ENCODE measurements at places on chromosomes 3 and 15. TPM values are rescaled to one million over a fixed set of nuclear protein-coding genes. Genes with fewer than 3 reads are reported as not detected.

Gene UMPS
- total RNA-seq, result 38.9 TPM

Gene KIF7
- total RNA-seq, result 1.4 TPM

Gene CCDC54
- not detected for total RNA-seq

Gene SCAANT1
- total RNA-seq, result not detected

Gene SYNPR
- not detected for total RNA-seq

Gene SV2B
- 0.17 TPM for total RNA-seq

Gene NCKIPSD
- 27.7 TPM for total RNA-seq

DNA sequence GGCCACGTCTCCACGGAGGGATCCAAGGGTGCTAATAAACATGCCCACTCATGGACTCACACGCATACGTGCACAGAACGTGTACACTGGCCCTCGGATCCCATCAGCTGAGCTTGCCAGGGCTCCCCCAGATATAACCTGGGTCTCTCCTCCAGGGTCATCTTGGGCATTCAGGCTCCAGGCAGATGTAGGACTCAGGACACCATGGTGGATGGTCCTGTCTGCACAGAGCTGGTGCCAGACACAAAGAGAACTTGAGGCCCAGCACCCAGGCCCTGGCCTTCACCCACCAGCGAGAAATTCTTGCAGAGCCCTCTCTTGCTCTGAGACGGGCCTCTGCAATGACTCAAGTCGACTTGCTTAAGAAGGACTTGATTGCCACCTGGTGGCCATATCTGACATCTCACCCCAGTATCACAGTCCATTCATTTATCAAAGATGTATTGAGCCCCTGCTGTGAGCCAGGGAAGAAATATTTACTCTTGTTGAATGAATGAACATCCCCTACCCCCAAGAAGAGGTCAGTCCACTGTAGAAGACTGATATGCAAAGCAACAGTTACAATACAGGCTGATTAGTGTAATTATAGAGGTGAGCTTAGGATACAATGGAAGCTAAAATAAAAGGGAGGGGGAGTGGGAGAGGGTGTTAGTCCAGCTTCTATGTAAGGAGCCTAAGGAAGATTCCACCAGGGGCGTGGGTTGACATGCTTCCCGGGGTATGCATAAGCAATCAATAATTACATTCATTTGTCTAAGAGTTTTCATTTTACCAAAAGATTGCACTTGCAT is 34.2 kb upstream of the VPS8 start:
- H3K36me3 ChIP-seq, result no peaks in the 10 kb centered on the region
- no peak overlapping the region for H3K4me3 ChIP-seq
- no peaks in the 10 kb centered on the region for H3K4me1 ChIP-seq
- H3K27ac ChIP-seq, result no peak overlapping the region
- DNase-seq, result peak; percentile 86
- peaks cover 27% of the 10 kb centered on the region for H3K27me3 ChIP-seq

DNA sequence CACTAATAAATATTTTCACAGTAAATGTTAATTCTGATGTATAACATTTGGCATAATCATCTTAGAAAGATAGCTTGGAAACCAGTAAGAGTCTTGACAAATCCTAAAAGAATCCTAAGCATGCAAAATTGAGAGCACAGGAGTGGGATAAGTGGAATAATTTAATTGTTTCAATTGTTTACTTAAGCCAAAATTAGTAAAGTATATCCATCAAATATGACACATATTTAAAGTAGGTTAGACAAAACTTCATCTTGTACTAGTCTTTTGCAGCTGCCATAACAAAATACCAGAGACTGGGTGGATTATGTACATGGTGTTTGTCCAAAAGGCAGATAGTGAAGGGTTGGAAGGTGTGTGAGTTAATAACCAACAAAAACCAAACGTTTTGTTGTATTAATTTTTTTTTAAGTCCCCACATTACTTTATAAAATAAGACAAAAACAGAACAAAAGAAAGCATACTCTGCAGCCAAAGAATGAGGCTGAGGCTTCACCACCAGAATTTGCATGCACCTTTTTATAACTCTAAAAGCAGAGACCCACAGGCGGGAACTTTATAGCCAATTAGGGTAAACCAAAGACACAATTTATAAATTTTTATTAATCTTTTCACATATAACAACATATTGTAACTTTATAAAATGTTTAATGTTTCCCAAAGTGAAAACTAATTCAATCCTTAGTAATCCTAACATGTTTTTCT is 41.9 kb upstream of the CD200R1L start:
- no peak overlapping the region for H3K4me3 ChIP-seq
- H3K27ac ChIP-seq, result no peak overlapping the region
- H3K36me3 ChIP-seq, result no peaks in the 10 kb centered on the region
- no peaks in the 10 kb centered on the region for H3K4me1 ChIP-seq

DNA sequence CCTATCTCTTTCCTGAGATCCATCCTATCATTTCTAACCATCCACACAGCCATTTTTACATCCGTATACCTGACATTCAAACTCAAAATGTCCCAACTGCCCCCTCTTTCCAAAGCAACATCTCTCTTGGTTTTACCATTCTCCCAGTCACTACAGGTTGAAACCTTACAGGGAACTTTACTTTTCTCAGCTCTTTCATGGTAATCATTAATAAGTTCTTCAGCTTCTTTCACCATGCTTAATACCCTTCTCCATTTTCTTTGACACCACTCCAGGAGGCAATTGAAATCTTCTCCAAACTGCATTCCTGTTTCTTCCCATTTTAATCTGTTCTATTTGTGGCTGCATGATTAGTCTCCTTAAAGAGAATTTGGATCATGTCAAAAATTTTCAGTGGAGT is 352.5 kb downstream of the GAP43 start:
- no peaks in the 10 kb centered on the region for H3K27me3 ChIP-seq
- DNase-seq, result no peak
- no peak overlapping the region for H3K4me3 ChIP-seq
- H3K27ac ChIP-seq, result no peak overlapping the region
- H3K36me3 ChIP-seq, result no peaks in the 10 kb centered on the region
- H3K4me1 ChIP-seq, result no peaks in the 10 kb centered on the region

DNA sequence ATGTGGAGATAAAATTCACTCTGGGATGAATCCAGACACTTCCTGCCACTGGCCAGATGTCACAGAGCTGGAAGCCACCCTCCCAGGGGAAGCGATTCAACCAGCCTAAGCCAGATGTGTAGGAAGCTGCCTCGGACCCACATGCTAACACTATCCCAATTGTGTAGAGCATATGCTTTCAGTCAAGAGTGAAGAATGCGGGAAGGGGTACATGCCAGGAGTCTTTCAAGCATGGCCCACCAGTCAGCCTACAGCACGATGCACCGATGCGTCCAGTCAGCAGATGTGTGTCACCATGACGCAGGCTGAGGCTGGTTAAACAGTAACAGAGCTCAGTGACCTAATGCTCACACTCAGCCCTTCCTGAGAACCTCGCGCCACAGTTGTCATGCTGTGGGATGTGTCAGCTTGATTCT is 38.8 kb upstream of the BNC1 start:
- no peak for DNase-seq
- no peak overlapping the region for H3K4me3 ChIP-seq
- no peak overlapping the region for H3K27ac ChIP-seq
- peaks cover 31% of the 10 kb centered on the region for H3K27me3 ChIP-seq
- H3K36me3 ChIP-seq, result no peaks in the 10 kb centered on the region

DNA sequence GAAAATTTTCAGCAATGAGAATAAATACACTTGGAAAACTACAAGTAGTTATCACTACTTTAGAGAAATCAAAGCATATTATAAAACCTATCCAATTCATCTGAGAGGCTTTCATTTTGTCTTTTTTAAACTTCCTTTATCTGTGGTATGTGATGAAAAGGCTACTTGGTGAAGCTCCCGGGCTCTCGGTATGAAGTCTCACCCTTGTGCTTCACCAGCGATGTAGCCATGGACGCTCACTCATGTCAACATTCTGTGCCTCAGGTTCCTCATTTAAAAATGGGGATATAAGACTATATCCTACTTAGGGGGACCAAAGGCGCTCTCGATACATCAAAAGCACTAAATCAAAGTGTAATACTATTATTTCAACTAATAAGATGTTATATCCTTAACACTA is 14.9 kb downstream of the SATB1 start:
- no peak for DNase-seq
- peak overlapping the region; percentile 80 for H3K4me3 ChIP-seq
- peaks cover 98% of the 10 kb centered on the region for H3K4me1 ChIP-seq
- peak overlapping the region; percentile 83 for H3K27ac ChIP-seq
- H3K27me3 ChIP-seq, result no peaks in the 10 kb centered on the region
- peaks cover 76% of the 10 kb centered on the region for H3K36me3 ChIP-seq

- DNase-seq, result no peak
- peak overlapping the region; percentile 21 for H3K27ac ChIP-seq
- H3K4me1 ChIP-seq, result peaks cover 35% of the 10 kb centered on the region
- H3K4me3 ChIP-seq, result no peak overlapping the region
- H3K27me3 ChIP-seq, result no peaks in the 10 kb centered on the region
- peaks cover 7% of the 10 kb centered on the region for H3K36me3 ChIP-seq
Measured at GRCh38 chr15:73568564-73569280, 64.5 kb downstream of the NPTN start.

DNA sequence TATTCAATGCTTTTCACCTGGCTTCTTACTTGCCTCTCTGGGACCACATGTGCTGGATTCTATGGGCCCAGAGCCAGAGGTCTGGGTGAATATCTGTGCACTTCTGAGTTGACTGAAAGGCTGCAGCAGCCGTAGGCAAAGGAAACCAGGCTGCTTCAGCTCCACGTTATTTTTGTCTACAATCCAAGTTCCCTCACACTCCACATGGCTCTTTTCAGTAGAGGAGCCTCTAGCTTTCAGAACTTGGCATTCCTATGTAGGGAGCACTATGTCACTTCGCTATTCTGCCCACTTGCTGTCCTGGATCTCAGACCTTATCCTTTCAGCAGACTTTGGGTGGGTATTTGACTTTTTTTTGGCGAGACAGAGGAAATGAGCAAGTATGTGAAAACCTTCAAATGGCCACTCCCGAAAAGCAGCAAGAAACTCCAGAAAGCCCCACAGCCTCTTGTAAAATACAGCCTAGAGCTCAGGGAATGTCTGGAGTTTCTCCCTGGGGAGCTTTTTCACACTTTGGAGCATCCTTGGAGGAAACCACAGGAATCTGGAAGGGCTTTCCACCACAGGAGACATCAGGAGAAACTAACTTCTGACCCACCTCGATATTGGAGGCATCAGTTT is 80.9 kb downstream of the DUT start:
- no peaks in the 10 kb centered on the region for H3K4me1 ChIP-seq
- H3K27me3 ChIP-seq, result no peaks in the 10 kb centered on the region
- no peak overlapping the region for H3K27ac ChIP-seq
- no peaks in the 10 kb centered on the region for H3K36me3 ChIP-seq

- H3K4me1 ChIP-seq, result no peaks in the 10 kb centered on the region
- H3K4me3 ChIP-seq, result no peak overlapping the region
- no peak for DNase-seq
- H3K27me3 ChIP-seq, result no peaks in the 10 kb centered on the region
- no peaks in the 10 kb centered on the region for H3K36me3 ChIP-seq
Measured at GRCh38 chr3:117052395-117052794, 342.8 kb downstream of the TUSC7 start.

All from activated T-cell treated with anti-CD3 and anti-CD28 coated beads, Interleukin-2, amount 50 U/mL, for 72 hours (primary cell).